Epithelial cell of umbilical artery (primary cell): ENCODE measurements at places on chromosomes 3 and 15. TPM values are rescaled to one million over a fixed set of nuclear protein-coding genes. Genes with fewer than 3 reads are reported as not detected.

Gene C3orf38
- 21.1 and 28.4 TPM in 2 replicates for total RNA-seq

Gene ISLR
- under 0.01 and 0.30 TPM in 2 replicates for total RNA-seq

Gene DUT
- 61.4 and 68.8 TPM in 2 replicates for total RNA-seq

Gene PAQR5
- under 0.01 and 0.15 TPM in 2 replicates for total RNA-seq
